ENCODE measurements at places on chromosomes 5 and 9.

GRCh38 chr5:134439210-134439654 lies 27.6 kb upstream of the CDKN2AIPNL start:
- no peak for DNase-seq

- no peak for DNase-seq
Observed at GRCh38 chr5:143056339-143056704, 286.1 kb downstream of the ARHGAP26 start.

DNA sequence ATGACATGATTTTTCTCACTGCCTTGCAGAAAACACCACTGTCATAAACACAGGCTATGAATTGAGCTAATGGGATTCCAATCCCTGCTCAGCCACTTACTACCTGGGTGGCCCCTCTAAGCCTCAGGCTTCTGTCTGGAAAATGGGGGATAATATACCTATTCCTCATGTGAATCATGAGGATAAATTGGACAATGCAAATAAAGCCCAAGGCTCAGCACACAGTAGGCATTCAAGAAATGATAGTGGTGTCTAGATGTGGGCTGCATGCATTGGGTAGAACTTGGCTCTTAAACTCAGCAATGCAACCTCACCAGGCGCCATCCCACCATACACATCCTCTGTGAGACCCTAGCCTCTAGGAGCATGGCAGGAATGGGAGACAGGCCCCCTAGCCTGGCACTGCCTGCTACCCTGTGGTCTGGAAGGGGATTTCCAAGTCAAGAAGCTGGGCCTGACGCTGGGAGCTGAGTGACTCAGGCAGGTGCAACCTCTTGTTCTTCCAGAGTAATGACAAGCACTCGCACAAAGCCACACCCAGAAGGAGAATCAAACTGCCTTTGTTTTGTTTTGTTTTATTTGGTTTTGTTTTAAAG lies 2.3 kb upstream of the TNIP1 start:
- DNase-seq: no peak

GRCh38 chr9:87803623-87804345 lies 77.9 kb downstream of the CTSL start:
- no peak for DNase-seq

GRCh38 chr5:55597014-55597981 lies 62.5 kb upstream of the PLPP1 start:
- DNase-seq: no peak

DNA sequence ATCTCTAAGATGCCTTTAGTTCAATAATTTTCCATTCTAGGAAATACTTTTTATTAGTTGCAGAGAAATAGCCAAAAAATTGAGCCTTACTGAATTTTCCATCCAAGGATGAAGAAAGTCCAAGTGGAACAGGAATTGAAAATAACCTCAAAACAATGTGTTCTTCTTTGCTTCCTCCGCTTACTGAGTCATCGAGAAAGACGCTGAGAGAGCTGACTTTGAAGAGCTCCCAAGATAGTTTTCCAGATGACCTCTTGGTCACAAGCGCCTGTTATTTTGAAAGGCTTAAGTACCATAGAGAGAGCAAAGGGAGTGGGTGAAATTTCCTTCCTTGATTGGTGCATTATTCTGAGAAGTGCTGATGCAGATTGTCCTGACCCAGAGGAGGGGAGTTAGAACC lies 253.5 kb upstream of the ATP10B start:
- DNase-seq: no peak

- peak; percentile 24 for DNase-seq
Observed at GRCh38 chr9:5263351-5264218, 32.4 kb downstream of the INSL4 start.

DNA sequence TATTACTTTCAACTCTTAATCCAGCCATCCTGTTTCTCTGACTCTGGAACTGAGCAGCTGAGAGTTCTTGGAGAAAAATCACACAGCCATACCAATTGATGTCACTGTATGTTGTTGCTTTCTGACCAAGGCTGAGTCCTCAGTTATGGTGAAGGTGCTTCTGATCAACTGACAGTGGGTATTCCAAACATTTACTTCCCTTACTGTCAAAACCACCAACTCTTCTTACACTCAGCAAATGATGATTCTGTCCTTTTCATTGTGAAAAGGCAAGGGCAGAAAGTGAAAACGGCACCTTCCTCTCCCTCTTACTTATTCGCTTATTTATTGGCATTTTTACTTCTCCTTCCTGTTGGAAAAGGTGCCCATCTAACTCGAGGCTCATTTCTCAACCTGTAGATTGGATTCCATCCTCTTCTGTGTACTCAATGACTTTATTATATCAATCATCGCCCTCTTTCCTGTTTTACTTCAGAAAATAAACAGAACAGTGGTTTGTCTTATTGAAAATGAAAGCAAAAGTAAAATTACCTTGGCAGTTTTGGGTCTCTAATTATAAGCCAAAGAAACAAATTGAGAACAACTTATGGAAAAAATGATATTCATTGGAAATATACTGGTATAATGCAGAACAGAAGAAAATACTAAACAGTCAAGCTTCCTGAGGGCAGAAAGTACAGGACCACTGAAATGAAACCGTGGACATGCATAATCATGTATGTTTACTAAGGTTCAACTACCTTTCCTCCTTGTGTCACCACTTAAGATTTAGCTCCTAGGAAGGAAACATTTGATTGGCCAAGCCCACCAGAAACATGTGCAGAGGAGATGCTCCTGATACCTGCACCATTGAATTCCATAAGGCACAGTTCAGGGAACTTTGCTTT lies 104.5 kb upstream of the CHD1 start:
- no peak for DNase-seq

All from GM20000 (cell line).